ENCODE measurements at places on chromosomes 1 and 21. TPM values are rescaled to one million over a fixed set of nuclear protein-coding genes. Genes with fewer than 3 reads are reported as not detected.

Gene C1orf53
- 4.0 TPM for total RNA-seq

Gene PBX1
- total RNA-seq, result 56.7 TPM

Gene HHIPL2
- total RNA-seq, result not detected

- no peak overlapping the region for H3K27ac ChIP-seq
- DNase-seq, result no peak
- H3K4me3 ChIP-seq, result no peak overlapping the region
- no peaks in the 10 kb centered on the region for H3K27me3 ChIP-seq
Measured at GRCh38 chr1:177981200-177981599, 11.3 kb upstream of the SEC16B start.

DNA sequence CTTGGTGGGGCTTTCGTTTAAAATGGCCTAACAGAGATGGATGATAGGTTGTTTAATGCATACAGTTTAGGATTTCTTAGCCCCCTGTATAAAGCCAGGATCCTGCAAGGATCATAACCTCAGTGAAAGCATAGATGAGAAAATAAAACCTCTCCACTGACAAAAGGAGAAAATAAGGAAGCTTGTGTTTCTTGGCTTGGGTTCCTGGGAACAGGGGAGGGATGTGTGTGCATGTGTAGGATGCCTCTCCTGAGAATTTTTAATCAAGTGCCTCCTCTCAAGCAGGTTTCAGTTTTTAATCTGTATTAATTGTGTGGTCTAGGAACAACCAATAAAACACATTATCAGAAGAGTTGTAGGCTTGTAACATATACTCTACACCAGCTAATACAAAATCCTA lies 26.1 kb downstream of the PRKACB start:
- no peak overlapping the region for H3K4me3 ChIP-seq
- no peak for DNase-seq
- H3K4me1 ChIP-seq, result no peaks in the 10 kb centered on the region
- H3K27ac ChIP-seq, result no peak overlapping the region

- H3K27ac ChIP-seq, result peak overlapping the region; percentile 98
- no peaks in the 10 kb centered on the region for H3K36me3 ChIP-seq
- peaks cover 16% of the 10 kb centered on the region for H3K4me1 ChIP-seq
- H3K4me3 ChIP-seq, result peak overlapping the region; percentile 96
Measured at GRCh38 chr1:22452481-22452957, 868 bp downstream of the ZBTB40 start.

DNA sequence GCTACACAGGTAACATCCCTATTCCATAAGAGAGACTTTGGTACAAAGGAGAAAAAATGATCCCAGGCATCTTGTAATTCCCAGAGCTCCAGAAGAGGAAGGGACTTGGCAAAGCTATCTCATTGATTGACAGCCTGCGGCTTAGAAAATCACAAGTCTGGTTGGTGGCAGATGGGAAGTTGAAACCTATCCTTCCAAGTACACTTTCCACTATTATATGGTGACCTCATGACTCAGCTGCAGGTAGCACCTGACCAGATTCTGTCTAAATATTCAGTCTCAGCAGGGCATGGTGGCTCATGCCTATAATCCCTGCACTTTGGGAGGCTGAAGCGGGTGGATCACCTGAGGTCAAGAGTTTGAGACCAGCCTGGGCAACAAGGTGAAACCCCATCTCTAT lies 89.9 kb downstream of the TIAM1 start:
- no peak overlapping the region for H3K4me3 ChIP-seq
- no peaks in the 10 kb centered on the region for H3K4me1 ChIP-seq
- H3K27ac ChIP-seq, result no peak overlapping the region
- no peak for DNase-seq
- no peaks in the 10 kb centered on the region for H3K27me3 ChIP-seq

DNA sequence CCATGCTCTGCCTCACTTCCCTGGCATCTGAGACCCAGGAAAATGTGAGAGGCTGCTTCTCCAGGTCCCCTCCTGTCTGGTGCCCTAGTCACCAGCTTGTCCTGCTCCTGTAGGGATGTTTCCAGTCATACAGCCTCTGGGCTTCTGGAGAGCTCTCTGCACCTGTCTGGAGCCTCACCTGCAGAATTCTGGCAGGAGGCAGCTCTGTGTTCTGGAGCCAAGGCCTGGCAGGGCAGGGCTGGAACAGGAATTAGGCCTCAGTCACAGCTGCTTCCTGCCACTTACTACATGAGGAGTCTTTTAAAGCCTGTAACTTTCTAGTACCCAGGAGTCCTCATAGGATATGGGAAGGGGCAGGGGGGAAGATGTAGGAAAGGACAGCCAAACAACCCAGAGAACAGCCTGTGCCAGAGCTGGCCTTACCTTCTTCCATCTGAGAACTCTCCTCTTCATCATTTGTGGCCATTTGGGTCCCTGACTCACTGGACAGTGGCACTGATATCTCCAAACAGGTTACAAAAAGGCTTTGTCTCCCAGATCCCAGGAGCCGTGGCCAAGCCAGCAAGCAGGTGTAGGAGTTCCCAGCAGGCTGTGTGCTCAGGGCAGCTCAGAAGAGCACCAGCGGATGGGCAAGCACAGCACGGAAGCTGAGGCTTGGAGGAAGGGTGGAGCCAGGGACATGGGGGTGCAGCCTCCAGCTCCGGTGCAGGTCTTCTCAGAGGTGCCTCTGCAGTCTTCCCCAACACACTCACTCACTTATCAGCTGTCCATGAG lies 31.4 kb upstream of the ARTN start:
- H3K27ac ChIP-seq, result no peak overlapping the region
- DNase-seq, result no peak
- H3K36me3 ChIP-seq, result peaks cover 4% of the 10 kb centered on the region
- no peak overlapping the region for H3K4me3 ChIP-seq

GRCh38 chr1:156493154-156493631 lies 7.4 kb downstream of the MEF2D start:
- peaks cover 100% of the 10 kb centered on the region for H3K4me1 ChIP-seq
- H3K27ac ChIP-seq, result no peak overlapping the region
- no peaks in the 10 kb centered on the region for H3K27me3 ChIP-seq
- peak; percentile 65 for DNase-seq
- H3K4me3 ChIP-seq, result no peak overlapping the region

- no peaks in the 10 kb centered on the region for H3K4me1 ChIP-seq
- DNase-seq, result no peak
- no peak overlapping the region for H3K4me3 ChIP-seq
- H3K27ac ChIP-seq, result no peak overlapping the region
- H3K36me3 ChIP-seq, result no peaks in the 10 kb centered on the region
Measured at GRCh38 chr1:153231363-153231762, 14.0 kb downstream of the PRR9 start.

- H3K27ac ChIP-seq, result peak overlapping the region; percentile 96
- no peaks in the 10 kb centered on the region for H3K27me3 ChIP-seq
- peaks cover 3% of the 10 kb centered on the region for H3K36me3 ChIP-seq
- peaks cover 27% of the 10 kb centered on the region for H3K4me1 ChIP-seq
- DNase-seq, result no peak
- peak overlapping the region; percentile 95 for H3K4me3 ChIP-seq
Measured at GRCh38 chr1:108200687-108201051, 526 bp upstream of the SLC25A24 start.
